CMK (cell line): ENCODE measurements at places on chromosomes 11 and 22.

DNA sequence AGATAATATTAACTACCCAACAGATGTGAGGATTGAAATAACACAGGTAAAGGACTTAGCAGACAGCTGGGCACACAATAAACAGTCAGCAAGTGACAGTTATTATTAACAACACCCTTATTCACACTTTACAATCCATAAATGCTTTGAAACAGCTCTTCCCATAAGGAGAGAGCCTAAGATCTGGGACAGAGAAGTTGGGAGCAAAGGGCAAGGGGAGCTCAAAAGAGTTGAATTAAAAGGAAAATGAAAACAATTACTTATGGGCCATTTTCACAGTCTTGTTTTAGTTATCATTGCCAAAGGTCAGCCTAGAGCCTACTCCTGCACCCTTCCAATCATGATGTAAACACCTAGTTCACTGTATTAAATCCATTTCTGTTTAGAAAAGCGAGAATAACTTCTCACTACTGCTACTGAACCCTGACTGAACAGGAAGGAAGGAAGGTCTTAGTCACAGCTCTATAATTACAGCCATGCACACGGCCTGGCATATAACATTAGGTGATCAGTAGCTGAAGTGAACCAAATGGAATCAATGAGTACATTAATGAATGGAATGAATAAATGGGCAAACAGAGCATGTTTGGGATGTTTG lies 111.3 kb downstream of the PLEKHA7 start:
- no peak for DNase-seq

DNA sequence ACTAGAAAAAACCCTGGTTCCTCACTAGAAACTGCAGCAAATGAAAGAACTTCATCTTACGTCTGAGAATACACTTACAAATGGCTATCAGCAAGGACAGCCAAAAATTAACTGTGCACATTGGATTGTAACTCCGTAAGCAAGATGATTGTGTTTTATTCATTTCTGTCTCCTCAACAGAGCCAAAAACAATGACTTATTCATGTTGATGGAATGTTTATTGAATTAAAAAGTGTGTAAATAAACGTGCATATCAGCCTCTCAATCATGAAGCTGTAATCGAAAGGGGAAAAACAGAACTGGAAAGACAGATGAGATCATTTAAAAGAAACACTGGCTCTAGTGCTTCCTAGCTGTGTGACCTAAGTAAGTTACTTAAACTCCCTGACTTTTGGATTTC lies 307.5 kb upstream of the ZC3H12C start:
- no peak for DNase-seq

- no peak for DNase-seq
Observed at GRCh38 chr11:63022441-63022840, 6.8 kb upstream of the SLC22A8 start.

GRCh38 chr11:86926975-86927374 lies 28.2 kb downstream of the FZD4 start:
- no peak for DNase-seq

GRCh38 chr22:36862251-36863242 lies 1.7 kb downstream of the NCF4 start:
- DNase-seq, result peak; percentile 96

- no peak for DNase-seq
Observed at GRCh38 chr22:17077255-17077654, 7.5 kb upstream of the IL17RA start.

DNA sequence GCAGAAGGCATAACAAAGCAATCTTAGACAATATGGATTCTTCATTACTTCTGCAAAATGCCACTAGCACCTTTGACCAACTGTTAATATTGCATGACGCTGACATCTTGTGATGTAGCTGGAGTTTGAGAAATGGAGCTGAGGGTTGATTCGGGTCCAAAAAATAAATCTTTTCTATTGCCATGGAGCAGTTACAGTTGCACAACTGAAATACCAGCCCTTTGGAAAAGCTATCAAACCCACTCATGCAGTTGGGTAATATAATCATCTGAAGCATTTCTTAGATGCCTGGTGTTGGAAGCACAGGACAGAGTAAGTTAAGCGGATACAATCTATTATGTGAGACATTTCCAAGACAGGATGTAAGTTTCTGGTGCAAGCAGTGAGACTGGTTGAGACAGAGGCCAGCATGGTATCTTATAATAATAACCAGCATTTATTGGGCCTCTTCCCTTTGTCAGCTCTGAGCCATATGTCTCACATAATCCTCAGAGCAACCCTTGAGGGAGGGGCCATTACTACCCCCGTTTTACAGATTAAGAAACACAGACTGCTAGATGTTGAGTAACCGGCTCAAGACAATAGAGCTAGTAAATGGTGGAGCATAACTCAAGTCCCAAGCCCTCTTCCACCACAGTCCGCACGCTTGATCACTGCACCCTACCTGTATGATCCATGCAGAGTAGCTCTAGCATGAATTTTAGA lies 74.9 kb upstream of the CAPRIN1 start:
- no peak for DNase-seq

DNA sequence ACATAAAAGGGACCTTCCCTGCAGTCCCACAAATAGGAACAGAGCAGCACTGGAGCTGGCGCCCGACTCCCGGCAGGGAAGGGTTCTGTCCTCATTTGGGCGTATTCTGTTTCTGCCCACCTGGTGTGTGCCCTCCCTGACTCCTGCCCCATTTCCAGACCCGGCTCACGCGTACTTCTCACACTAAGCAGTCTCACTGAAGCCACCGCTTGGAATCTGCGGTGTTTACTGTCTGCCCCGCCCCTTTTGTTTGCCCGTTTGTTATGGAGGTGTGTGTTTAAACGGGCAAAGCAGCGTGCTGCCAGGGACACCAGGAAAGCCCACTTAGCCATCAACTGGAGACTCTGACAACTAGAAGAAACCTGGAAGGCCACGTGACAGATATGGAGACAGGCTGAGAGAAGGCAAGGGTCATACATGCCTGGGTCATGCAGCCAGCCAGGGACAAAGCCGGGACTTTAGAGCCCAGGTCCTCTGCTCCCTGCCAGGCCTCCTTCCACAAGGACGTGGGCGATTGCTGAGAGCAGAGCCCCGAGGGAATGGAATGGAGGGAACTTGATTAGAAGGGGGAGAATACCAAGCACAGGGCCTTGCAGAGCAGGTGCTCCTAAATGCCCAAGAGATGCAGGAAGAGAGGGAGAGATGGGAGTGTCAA lies 8.7 kb upstream of the EFCAB6 start:
- no peak for DNase-seq

- no peak for DNase-seq
Observed at GRCh38 chr22:33555814-33556522, 364.3 kb downstream of the LARGE1 start.

DNA sequence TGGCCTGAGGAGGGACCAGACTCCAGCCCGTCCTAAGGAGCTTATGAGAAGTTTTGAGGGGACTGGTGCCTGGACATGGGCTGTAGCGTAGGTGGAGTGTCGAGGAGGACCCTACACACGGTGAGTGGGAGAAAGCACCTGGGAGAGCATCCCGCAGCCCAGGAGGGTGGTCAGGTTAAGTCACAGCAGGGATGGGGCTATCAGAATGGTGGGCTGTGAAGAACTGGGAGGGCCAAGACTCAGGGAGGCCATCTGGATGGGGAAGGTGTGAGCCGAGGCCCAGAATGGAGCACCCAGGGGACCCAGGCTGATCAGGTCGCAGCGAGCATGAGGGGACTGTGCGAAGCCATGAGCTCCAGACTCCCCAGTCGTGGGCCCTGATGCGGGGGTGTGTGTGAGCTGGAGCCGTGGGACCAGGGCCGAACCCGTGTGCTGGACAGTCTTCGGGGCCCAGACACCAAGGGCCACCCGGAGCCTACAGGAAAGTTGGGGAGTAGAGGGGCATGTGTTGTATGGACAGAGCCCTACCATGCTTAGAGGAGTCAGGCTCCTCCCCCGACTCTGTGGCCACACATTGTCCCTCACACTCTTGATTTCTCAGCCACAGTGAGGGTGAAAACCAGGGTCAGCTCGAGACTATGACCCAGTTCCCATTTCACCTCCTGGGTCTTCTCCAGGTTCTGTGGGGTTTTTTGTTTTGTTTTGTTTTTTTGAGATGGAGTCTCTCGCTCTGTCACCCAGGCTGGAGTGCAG lies 54.3 kb downstream of the BCR start:
- DNase-seq, result no peak

DNA sequence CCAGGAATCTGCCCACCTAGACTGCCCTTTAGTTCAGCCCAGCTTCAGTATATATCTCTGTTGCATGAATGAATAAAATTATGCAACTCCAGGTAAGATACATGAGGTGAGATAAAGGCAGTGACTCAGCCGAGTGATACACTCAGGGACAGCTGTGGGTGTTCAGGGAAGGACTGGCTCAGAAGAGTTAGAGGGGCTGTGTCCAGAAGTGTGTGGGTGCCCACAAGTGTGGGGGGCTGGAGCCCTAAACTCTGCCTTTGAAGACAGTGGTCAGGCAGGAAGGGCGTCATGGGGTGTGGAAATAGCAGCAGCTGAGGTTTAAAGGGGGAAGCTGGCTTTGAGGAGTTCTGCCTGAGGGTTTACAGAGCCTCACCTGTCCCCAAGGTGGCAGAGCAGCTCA lies 8.3 kb downstream of the FTH1 start:
- no peak for DNase-seq

DNA sequence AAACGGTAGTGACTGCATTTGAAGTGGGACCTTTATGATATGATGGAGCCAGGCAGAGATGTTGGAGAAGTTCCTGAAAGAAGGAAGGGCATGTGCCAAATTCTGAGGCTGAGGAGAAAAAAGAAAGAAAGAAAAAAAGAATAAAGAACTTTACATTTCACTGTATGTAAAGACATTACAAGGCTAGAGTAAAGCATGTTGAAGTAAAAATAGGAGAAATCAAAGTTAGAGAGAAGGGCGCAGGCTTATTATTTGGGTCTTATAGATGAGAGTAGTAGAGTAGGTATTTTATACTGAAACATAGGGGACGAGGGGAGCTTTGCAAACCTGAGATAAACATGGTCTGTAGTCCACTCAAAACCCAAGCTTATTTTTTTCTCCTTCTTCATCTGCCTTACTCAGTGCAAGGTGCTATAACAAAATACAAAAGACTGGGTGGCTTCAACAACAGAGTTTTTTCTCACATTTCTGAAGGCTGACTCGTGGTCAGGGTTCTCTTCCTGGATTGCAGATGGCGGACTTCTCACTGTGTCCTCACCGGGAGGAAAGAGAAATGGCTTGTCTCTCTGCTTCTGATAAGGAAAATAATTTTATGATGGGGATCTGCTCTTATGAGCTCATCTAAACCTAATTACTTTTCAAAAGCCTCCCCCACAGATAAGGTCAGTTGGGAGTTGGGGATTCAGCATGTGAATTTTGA lies 2.7 kb downstream of the HBG1 start:
- no peak for DNase-seq

GRCh38 chr22:49347376-49347775 lies 480.3 kb downstream of the BRD1 start:
- no peak for DNase-seq

GRCh38 chr22:37634417-37634924 lies 5.0 kb upstream of the SH3BP1 start:
- DNase-seq, result no peak

DNA sequence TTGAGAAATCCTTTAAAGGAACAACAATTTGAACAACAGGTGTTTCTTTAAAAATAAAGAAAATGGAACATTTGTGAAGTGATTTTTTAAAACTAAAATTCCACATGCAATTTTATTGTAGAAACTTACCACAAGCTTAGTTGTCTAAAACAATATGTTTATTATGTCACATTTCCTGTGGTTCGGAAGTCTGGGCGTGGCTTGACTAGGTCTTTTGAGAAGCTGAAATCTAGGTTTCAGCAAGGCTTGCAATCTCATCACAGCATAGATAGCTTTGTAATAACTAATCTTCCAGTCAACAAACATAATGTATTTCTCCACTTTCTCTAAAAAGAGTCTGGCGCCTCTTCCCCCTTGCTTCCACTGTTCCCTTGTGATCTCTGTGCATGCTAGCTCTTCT lies 27.0 kb downstream of the MS4A6A start:
- DNase-seq, result no peak

- DNase-seq, result no peak
Observed at GRCh38 chr22:50531546-50531961, 1.7 kb upstream of the TYMP start.

DNA sequence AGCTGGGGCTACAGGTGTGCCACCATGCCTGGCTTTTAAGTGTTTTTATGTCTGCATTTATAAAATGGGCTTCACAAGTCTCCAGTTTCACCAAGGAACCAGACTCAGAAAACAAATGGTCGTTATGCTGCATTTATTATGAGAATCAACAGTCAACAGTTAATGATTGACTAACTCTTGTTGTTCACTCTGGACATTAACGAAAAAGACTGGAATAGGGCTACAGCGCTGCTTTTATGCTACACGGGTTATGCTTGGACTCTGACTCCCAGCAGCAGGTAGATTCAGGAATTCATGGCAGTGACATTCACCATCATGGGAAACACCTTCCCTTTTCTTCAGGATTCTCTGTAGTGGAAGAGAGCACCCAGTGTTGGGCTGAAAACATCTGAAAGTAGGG lies 44.4 kb upstream of the CHKA start:
- no peak for DNase-seq

DNA sequence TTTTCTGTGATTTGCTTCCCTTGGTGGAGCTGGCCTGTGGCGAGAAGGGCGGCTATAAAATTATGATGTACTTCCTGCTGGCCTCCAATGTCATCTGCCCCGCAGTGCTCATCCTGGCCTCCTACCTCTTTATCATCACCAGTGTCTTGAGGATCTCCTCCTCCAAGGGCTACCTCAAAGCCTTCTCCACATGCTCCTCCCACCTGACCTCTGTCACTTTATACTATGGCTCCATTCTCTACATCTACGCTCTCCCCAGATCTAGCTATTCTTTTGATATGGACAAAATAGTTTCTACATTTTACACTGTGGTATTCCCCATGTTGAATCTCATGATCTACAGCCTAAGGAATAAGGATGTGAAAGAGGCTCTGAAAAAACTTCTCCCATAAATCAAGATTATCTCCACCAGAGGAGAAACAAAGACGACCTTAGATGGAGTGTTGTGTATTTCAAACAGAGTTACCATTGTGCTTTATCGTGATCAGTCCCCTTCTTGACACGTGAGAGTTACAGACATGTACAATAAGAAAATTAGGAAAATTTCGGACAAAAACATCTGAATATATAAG lies 2.1 kb downstream of the OR9G1 start:
- no peak for DNase-seq

DNA sequence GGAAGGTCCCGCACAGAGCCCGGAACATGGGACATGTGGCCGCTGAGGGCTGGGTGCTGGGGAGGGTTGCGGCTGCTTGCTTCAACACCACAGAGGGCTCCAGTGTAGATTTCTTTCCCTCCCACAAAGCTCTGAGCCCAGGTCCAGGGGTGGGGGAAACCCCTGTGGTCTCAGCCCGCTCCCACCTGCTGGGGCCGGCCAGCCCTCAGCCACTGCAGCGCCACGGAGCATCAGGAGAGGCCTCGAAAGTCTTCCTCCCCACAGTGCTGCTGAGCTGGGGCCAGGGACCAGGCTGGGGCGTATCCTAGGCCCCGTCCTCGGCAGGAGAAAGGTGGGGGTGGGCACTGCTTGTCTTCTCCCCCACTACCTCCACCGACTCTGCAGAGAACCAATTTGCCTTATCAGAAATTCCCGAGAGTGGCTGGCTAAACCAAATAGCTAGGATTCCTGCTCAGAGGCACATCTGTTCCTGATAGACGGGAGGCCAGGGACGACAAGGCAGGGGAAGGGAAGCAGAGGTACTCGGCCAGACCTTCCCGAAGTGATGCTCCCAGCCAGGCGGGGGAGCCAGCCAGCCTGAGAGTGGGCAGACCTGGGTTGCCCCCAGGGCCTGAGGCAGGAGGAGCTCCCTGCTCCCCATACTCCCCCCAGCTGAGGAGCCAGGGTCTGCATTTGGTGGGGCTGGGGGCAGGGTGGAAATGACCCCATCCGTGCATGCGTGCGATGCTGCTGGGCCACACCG lies 18.7 kb downstream of the IGF2 start:
- no peak for DNase-seq
